Stimulated activated CD4-positive, alpha-beta T cell treated with anti-CD3 and anti-CD28 coated beads, Interleukin-4, amount 100 ng/mL, for 1 hour (primary cell): ENCODE measurements at places on chromosomes 5 and 9.

DNA sequence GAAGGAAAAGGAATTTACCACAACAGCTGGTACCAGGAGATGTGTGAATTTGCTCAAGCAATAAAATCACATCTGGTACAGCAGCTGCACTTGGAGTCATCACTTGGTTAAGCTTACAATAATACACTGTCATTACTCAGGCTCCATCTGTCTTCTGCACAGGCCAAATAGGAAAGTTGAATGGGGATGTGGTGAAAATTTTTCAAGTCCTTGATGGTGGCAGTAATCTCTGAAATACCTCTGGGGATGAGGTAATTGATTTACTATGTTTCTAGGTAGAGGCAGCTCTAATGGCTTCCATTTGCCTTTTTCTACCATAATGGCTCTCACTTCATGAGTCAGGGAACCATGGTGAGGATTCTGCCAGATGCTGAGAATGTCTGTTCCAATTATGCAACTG lies 206.8 kb upstream of the ATP10B start:
- no peak for DNase-seq

- no peak for DNase-seq
Measured at GRCh38 chr5:142600611-142601358, 85.1 kb downstream of the FGF1 start.

- DNase-seq: no peak
Measured at GRCh38 chr9:23447166-23447565, 378.9 kb downstream of the ELAVL2 start.

- DNase-seq: no peak
Measured at GRCh38 chr5:129996896-129997295, 92.6 kb downstream of the CHSY3 start.

DNA sequence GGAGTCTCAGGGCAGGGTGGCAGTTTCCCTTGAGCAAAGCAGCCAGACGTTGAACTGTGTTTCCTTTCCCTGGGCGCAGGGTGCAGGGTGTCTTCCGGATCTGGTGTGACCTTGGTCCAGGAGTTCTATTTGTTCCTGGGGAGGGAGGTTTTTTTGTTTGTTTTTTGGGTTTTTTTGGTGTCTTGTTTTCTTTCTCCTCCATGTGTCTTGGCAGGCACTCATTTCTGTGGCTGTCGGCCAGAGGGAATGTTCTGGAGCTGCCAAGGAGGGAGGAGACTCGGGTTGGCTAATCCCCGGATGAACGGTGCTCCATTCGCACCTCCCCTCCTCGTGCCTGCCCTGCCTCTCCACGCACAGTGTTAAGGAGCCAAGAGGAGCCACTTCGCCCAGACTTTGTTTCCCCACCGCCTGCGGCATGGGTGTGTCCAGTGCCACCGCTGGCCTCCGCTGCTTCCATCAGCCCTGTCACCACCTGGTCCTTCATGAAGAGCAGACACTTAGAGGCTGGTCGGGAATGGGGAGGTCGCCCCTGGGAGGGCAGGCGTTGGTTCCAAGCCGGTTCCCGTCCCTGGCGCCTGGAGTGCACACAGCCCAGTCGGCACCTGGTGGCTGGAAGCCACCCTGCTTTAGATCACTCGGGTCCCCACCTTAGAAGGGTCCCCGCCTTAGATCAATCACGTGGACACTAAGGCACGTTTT lies 3.5 kb upstream of the PHYHD1 start:
- no peak for DNase-seq

GRCh38 chr5:38426490-38426889 lies 130.0 kb downstream of the LIFR start:
- no peak for DNase-seq
